ENCODE measurements at places on chromosomes 13 and 19.
A peak's percentile ranks its signal among the peaks of the same experiment; 100 is the strongest.

GRCh38 chr19:49712397-49712859 is 21.5 kb downstream of the CPT1C start:
- DNase-seq: no peak

- no peak for DNase-seq
Observed at GRCh38 chr13:48629277-48629676, 24.5 kb upstream of the CYSLTR2 start.

- DNase-seq: peak; percentile 44
Observed at GRCh38 chr13:79386125-79386826, 19.8 kb downstream of the RBM26 start.

DNA sequence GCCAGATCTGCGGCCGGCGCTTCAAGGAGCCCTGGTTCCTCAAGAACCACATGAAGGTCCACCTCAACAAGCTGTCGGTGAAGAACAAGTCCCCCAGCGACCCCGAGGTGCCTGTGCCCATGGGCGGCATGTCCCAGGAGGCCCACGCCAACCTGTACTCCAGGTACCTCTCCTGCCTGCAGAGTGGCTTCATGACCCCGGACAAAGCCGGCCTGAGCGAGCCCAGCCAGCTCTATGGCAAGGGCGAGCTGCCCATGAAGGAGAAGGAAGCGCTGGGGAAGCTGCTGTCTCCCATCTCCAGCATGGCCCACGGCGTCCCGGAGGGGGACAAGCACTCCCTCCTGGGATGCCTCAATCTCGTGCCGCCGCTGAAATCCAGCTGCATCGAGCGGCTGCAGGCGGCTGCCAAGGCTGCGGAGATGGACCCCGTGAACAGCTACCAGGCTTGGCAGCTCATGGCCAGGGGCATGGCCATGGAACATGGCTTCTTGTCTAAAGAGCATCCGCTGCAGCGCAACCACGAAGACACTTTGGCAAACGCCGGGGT is 72.6 kb downstream of the ZNF536 start:
- no peak for DNase-seq

- no peak for DNase-seq
Observed at GRCh38 chr13:71610876-71611275, 256.1 kb downstream of the DACH1 start.

DNA sequence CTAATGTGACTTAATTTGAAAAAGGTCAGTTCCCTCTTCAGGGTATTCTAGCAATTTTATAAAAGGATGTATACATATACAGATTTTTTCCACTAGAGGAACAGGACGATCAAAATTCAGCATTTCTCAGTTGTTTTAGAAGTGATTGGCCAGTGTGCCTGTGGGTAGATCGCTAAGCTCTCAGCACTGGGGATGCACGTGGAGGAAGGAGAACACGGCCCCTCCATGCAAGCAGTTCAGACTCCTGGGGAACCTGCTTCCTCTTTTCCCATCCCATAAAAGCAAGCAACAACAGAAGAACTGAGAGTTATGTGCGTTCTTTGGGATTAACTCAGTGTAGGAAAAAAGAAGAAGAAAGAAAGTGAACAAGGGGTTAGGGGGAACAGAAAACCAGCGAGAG is 328.8 kb downstream of the FOXO1 start:
- DNase-seq: no peak

- DNase-seq: no peak
Observed at GRCh38 chr13:26488236-26489003, 69.1 kb upstream of the WASF3 start.

DNA sequence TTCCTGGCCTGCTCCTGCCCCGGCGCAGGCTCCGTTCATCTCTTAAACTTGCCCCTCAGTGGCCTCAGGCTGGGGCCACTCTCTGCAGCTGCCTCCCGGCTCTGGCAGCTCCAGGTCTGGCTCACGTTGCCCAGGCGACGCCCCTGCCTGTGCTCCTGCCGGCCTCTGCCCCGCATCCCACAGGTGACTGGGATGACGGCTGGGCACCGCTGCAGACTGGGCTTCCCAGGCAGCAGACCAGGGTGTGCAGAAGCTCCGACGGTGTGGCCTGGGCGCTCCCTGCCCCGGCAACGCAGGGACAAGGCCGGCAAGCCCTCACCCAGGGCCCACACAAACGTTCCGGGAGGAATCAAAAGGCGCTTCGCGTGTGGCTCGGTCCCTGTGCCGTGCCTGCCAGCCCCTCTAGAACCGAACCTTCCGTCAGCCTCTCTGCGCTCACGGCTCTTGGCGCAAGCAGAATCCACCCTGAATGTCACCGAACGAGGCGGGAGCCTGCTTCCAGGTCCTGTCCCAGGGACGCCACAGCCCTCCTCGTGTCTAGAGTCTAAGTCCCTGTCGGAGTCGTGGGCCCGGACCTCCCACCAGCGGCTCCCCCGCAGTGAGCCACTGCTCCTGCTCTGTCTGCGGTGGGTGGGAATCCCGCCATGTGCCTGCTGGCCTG is 64.8 kb downstream of the MLLT1 start:
- no peak for DNase-seq

DNA sequence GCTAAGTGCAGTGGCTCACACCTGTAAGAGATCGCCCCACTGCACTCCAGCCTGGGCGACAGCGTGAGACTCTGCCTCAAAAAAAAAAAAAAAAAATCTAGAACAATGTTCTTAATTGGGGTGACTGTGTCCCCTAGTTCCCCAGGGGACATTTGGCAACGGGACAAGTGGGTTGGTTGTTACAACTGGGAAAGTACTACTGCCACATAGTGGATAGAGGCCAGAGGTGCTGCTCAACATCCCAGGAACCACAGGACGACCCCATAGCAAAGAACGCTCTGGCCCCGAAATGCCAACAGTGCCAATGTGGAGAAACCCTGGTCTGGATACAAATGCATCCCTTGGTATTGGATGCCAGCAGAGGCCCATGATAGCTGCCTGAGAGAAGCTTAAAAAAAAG is 11.8 kb downstream of the NLRP12 start:
- no peak for DNase-seq

GRCh38 chr13:19890030-19890429 is 26.6 kb upstream of the ZMYM5 start:
- no peak for DNase-seq

DNA sequence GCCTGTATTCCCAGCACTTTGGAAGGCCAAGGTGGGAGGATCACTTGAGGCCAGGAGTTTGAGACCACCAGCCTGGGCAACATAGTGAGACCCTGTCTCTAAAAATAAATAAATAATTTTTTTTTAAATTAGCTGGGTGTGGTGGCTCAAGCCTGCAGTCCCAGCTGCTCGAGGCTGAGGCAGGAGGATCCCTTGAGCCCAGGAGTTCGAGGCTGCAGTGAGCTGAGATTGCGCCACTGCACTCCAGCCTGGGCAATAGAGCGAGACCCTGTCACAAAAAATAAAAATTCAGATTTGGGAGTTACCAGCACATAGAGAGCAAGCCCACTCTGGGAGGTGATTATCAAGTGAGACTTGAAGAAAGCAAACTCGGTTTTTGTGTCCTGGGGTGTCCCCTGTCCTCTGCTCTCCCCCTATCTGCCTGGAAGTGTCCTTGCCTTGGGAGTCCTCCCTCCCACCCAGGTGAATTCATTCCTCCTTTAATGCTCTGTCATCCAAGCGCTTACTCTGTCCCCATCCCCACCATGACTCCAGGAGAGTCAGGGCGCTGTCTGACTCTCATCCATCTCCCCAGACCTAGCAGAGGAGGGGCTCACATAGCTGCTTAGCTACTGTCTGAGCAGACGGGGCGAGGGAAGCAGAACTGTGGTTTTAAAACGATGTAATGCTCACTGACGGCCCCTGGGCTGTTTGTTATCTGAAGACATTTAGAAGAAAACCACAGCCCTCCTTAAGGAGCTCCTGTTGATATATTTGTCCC is 146.8 kb downstream of the STK24 start:
- DNase-seq: no peak

DNA sequence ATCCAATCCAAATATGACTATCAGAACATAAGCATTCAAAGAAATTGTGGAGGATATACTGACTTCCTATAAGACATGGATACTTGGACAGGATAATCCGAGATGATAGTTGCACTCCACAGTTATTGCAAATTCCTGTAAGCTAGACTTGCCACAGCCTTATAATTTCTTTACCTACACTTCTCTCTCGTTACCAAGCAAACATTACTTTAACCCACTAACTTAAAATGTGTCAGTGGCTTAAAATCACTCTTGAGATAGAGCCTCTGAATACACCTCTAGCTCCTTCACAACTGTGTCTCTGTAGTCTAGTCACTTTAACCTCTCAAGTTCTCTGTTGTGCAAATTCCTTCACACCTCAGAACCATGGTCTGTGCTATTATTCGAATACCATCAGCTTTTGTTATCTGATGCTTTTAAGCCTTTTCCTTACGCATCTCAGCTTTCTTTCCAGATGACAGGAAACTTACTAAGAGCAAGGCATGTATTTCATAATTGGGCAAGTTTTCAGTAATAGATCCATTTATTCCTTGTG is 474.9 kb upstream of the MIR17HG start:
- no peak for DNase-seq

- DNase-seq: no peak
Observed at GRCh38 chr19:46726971-46727501, 10.1 kb upstream of the PRKD2 start.

- no peak for DNase-seq
Observed at GRCh38 chr13:109725297-109725696, 61.1 kb downstream of the IRS2 start.

GRCh38 chr13:68675209-68675608 is 1432.4 kb upstream of the ATXN8OS start:
- DNase-seq: no peak

GRCh38 chr19:38769635-38770211 is 3.6 kb downstream of the LGALS7 start:
- DNase-seq: peak; percentile 90

DNA sequence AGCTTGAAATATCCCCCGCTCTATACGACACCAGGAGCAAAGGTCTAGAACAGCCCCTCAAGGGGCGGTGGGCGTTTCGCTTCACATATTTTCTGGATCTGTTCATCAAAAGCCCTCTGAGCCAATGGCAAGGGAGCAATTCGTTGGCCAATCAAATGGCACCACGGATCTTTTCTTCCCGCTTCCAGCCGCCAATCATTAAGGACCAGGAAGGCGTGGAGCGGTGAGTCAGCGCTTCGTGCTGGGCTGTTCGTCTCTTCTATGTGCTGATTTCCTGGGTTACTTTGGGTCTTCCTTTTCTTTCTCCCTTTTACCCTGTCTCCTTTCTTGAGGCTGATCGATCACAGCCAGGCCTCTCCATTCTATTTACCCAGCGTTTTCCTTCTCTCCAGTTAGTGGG is at the start of gene NLRP4:
NLRP4 (plus strand) TSS at position 201 of the 400 bp plus-strand sequence. CDS start 15,541 bp downstream, outside the sequence.
- DNase-seq: no peak

GRCh38 chr19:42595550-42596172 is 937 bp upstream of the CEACAM8 start:
- no peak for DNase-seq

- peak; percentile 93 for DNase-seq
Observed at GRCh38 chr19:17001603-17002183, 24.9 kb downstream of the CPAMD8 start.

GRCh38 chr13:46207828-46208227 is 3.9 kb upstream of the LRRC63 start:
- DNase-seq: no peak

DNA sequence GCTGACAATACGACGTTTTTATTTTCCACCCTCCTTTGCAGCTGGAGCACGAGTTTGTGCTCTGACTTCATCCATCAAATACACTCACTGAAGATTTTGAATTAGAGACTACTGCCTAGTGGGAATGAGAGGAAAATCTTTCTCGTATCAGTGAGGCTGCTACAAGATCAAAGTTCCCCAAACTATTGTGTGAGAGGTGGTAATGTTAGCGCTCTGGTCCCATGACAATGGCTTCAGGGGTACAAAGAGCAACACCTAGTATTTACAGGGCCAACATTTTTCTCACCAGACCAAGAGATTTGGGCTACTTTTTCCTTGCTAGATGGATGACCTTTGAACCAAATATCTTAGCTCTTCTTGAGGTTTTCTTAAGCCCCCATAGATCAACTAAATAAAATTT is 30.3 kb upstream of the PDX1 start:
- DNase-seq: no peak

DNA sequence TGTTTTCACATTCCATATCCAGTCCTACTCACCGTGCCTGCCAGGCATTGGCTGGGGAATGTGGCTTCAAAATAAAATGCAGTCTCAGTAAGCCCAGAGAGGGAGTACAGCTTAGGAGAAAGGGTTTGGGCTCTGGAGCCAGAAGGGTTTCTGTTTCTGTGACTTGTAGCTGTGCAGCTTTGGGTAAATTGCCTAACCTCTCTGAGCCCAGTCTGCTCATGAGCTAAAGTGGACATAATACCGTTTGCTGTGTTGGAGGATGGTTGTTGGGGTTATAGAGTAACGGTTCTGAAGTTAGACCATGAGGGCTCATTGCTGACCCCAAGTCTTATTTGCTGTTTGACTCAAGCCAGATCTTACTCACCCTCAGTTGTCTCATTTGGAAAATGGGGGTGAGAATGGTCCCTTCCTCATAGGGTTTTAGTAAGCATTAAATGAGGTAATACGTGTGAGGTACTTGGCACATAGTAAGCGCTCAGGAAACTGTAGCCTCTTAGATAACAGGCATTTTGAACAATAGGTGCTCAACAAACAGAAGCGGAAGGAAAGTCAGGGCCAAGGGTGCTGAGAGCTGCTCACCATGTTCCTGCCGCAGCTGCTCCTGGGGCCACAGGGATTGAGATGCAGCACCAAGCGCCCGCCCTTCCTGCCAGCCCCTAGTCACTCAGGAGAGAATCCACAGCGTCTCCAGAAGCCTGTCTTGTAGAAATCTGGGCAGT is 45.5 kb downstream of the C13orf42 start:
- no peak for DNase-seq

- DNase-seq: no peak
Observed at GRCh38 chr19:41994521-41994971, 516 bp upstream of the ATP1A3 start.

GRCh38 chr19:50516456-50516855 is 2.7 kb upstream of the ASPDH start:
- no peak for DNase-seq

- DNase-seq: no peak
Observed at GRCh38 chr13:21006141-21007005, 55.0 kb downstream of the LATS2 start.

DNA sequence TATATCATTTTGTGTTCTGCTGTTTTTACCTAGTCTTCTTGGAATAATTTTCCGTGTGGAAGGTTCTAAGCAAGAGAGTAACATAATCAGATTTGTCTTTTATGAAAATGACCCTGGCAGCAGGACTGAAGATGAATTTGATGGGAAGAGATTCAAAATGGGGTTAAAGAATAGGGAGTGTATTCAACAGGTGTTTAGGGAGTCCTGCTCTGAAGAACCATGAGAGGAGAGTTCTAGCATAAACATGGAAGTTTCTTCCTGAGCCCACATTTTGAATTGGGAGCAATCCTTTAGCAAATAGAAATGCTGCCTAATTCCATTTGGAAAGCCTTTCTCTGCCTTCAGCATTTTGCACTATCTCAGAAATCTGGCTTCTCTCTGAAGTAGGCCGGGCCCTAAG is 127.0 kb downstream of the CDK8 start:
- DNase-seq: no peak

DNA sequence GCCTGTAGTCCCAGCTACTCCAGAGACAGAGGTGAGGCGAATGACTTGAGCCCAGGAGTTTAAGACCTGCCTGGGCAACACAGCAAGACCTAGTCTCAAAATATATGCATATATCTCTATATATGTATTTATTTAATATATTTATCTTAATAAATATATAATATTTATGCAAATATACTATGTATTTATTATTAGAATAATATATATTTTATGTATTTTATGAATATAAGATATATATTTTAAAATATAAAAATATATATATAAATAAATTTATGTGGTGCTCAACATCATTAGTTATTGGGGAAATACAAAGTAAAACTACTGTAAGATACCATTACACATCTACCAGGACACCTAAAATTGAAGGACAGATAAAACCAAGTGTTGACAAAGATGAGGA is 58.1 kb upstream of the IPO5 start:
- DNase-seq: no peak

- peak; percentile 15 for DNase-seq
Observed at GRCh38 chr19:3785451-3785937, 687 bp downstream of the MATK start.
